HepG2 (cell line): ENCODE measurements at places on chromosomes 3 and 15. TPM values are rescaled to one million over a fixed set of nuclear protein-coding genes. Genes with fewer than 3 reads are reported as not detected.

DNA sequence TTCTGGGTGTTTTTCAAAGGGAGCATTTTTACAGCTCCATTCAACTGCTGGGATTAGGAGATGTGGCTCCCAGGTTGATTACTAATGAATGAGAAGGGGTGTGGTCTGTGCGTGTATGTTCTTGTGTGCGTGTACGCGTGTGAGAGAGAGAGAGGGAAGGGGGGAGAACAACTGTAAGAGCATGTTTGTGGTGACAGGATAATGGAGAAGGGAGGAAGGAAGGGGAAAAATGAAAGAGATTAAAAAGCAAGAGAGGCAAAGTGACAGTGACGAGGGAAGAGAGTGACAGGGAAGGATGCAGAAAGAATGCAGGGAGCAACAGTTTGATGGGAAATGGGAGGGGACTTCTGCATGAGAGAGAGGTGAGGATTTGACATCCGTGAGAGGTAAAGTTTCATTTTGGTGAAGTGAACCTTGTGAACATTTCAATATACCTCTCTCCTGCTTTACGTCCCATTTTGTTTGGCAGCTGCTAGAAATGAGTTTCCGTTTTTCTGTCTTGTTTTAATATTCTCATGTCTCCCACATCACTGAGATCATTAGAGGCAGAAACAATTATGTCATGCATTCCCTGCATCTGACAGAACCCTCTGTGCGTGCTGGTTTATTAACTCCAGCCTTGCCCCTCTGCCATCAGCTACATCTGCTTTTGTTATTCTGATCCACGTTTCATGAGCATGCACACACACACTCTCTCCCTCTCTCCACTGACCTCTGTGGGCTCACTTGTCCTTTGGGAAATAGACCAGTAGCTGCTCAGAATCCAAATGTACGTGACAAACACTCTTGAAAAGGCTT is 161.6 kb downstream of the GAP43 start:
- peak overlapping the region; percentile 80 for H3K27ac ChIP-seq
- H3K27me3 ChIP-seq: no peaks in the 10 kb centered on the region
- no peak for DNase-seq
- H3K36me3 ChIP-seq: peaks cover 4% of the 10 kb centered on the region; the same call in 1 of the 2 replicates

Gene KNG1
- polyA plus RNA-seq: 6.5 and 8.1 TPM in 2 replicates

Gene CISH
- polyA plus RNA-seq: 1.5 and 2.8 TPM in 2 replicates

Gene SMAD6
- 3.1 and 3.3 TPM in 2 replicates for polyA plus RNA-seq

DNA sequence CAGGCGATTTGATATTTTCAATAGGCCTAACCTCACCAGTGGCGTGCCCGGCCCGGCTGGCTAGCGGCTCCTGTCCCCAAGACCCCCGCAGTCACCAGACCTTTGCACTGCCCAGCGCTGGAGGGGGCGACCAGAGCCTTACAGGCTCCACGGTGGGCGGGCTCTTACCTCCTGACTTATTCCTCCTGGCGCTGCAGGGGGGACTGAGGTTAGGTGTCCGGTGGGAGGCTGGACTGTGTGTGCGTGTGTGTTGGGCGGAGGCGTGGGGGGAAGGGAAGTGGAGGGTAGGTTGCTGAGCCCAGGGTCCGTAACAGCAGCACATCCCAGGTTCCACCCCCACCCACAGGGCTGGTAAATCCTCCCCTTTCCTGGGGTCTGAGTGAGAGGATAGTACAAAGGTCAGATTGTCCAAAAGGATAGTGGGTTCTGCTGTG is 27.5 kb upstream of the THRB start:
- H3K4me3 ChIP-seq: peak overlapping the region; percentile 82
- no peaks in the 10 kb centered on the region; the same call in 1 of the 2 replicates for H3K27me3 ChIP-seq
- peaks cover 65% of the 10 kb centered on the region for H3K4me1 ChIP-seq
- no peaks in the 10 kb centered on the region for H3K36me3 ChIP-seq
- peak overlapping the region; percentile 92 for H3K27ac ChIP-seq

DNA sequence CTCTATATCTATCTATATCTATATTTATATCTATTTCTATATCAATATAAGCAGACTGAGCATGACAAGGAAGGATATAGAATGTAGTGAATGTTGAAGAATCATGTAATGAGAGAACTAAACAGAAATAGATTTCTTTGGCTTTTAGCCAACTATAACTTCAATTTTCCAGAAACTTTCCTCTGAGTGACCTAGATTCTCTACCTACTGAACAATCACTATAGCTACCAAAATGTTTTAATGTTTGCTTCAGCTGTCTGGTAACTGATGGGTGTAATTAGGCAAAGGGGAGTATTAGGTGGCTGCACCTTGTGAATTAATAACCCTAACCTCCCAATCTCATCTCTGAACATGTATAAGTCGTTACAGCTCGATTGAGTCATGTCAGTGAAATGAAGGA is 76.4 kb upstream of the ROBO1 start:
- DNase-seq: no peak
- no peak overlapping the region for H3K4me3 ChIP-seq
- H3K27me3 ChIP-seq: no peaks in the 10 kb centered on the region
- no peaks in the 10 kb centered on the region for H3K36me3 ChIP-seq
- H3K27ac ChIP-seq: no peak overlapping the region

Gene TMC3
- not detected in 2 replicates for polyA plus RNA-seq

DNA sequence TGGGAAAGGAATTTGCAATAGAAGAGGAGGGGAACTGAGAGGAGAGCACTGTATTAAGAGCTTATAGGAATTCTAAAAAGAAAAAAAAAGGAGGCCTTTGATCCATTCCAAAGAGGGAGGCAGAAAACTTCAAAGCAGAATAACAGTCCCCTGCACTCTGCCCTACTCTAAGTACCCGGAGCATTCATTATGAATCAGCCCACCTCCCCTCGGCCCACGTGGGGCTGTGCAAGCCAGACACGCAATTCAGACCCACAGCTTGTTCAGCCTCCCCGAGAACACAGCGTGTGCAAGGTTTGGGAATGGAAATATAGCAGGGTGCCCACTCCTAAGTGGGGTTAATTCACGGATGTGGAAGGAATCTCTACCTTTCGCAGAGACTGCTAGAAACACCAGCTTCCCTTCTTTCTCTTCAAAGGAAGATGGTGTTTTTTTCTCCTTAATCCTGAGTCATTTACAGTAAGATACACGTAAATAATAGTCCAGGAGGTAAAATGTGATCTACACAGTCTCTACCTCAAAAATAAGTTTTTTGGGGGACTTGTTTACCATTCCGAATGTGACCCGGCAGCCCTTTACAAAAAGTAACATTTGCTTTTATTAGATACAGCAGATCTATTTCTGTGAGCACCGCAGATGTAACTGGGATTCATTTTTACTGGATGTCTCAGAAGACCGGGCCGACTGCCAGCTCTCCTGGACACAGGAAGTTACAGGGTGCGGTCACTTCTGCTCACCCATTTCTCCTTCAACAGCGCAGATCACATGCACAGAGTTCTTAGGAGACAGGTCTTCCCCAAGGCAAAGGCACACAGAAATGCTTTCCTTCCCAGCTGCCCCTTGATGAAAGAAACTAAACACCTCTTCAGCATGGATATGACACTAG is 768.5 kb upstream of the CFAP20DC start:
- H3K27ac ChIP-seq: no peak overlapping the region
- H3K36me3 ChIP-seq: no peaks in the 10 kb centered on the region
- H3K4me3 ChIP-seq: no peak overlapping the region
- DNase-seq: no peak
- H3K27me3 ChIP-seq: no peaks in the 10 kb centered on the region

DNA sequence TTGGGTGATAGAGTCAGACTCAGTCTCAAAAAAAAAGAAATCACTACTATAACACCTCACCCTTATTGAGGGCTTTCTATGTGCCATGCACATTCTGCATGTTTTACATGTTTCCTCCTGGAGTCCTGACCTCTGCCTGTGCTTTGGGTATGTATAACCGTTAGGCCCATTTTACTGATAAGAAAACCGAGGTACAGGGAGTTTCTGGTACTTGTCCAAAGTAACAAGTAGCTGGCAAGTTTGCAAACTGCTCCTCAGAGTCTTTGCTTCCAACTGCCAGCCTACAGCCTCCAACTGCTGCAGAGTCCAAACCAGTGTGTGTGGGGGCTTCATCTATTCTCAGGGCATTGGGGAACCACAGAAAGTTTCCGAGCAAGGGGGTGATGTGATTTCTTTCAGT is 3.7 kb upstream of the GNAI2 start:
- H3K27ac ChIP-seq: no peak overlapping the region
- no peaks in the 10 kb centered on the region for H3K27me3 ChIP-seq
- no peaks in the 10 kb centered on the region; the same call in 1 of the 2 replicates for H3K36me3 ChIP-seq
- H3K4me3 ChIP-seq: no peak overlapping the region
- no peak for DNase-seq
- H3K4me1 ChIP-seq: peaks cover 71% of the 10 kb centered on the region

- no peaks in the 10 kb centered on the region for H3K27me3 ChIP-seq
- no peak overlapping the region for H3K4me3 ChIP-seq
- H3K27ac ChIP-seq: no peak overlapping the region
- H3K36me3 ChIP-seq: no peaks in the 10 kb centered on the region
Observed at GRCh38 chr3:119019767-119020518, 14.7 kb downstream of the IGSF11 start.

- H3K27ac ChIP-seq: no peak overlapping the region
- H3K4me3 ChIP-seq: no peak overlapping the region
- H3K4me1 ChIP-seq: peaks cover 29% of the 10 kb centered on the region
- no peak for DNase-seq
- H3K27me3 ChIP-seq: no peaks in the 10 kb centered on the region
Observed at GRCh38 chr3:195101001-195101583, 169.9 kb downstream of the XXYLT1 start.

DNA sequence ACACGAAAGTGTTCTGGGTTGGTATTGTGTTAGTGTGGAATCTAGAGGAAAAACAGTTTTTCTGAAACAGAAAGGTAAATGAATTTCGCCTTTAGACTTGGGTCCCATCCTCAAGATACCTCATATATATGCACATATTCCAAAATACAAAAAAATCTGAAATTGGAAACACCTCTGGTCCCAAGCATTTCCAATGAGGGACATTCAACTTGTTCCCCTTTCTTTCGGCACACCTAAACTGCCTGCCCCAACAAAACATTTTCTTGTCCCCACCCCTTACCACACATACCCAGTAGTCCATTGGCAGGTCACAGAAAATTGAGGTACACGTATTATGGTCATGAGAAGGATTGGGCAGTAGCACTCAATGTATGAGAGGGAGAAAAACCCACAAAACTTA is 9.1 kb upstream of the IRAK2 start:
- H3K36me3 ChIP-seq: peaks cover 1% of the 10 kb centered on the region; the same call in 1 of the 2 replicates
- H3K4me3 ChIP-seq: no peak overlapping the region
- H3K27ac ChIP-seq: no peak overlapping the region

DNA sequence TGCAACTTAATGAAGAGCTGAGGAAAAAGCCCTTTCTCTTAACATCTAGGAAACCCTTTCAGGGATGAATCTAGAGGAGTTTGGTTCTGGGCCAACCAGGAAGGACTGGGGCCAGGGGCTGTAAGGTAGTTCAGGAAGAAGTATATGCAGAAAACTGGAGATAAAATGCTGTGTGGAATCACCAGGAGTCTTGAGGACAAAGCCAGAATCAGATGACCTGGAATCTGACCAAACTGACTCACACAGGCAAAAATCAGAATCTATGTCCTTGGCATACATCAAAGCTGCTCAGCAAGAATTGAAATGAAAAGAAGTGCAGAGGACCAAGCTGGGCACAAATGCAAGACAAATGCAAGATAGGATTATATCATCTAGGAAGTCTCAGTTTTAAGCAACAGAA is 59.4 kb upstream of the ATP2C1 start:
- no peaks in the 10 kb centered on the region for H3K27me3 ChIP-seq
- no peak for DNase-seq
- H3K4me3 ChIP-seq: no peak overlapping the region
- H3K36me3 ChIP-seq: no peaks in the 10 kb centered on the region
- H3K27ac ChIP-seq: no peak overlapping the region

Gene LMOD3
- not detected in 2 replicates for polyA plus RNA-seq

Gene OXTR
- polyA plus RNA-seq: 0.36 and 0.39 TPM in 2 replicates

DNA sequence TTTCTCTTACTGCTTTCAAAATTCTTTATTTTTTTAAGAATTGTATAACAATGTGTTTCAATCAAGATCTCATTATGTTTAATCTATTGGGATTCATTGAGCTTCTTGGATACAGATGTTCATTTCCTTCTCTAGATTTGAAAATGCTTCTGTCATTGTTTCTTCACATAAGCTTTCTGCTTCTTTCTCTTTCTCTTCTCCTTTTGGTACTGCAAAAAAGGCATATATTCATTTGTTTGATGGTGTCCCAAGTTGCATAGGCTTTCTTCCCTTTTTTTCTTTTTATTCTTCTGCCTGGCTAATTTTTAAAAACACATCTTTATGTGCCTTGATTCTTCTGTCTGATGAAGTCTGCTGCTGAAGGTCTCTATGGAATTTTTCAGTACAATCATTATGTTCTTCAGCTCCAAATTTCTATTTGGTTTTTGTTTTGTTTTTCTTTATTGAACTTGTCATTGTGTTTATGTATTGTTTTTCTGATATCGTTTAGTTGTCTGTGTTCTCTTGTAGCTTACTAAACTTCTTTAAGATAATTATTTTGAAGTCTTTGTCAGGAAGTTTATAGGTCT is 88.9 kb downstream of the DTWD1 start:
- no peak overlapping the region for H3K4me3 ChIP-seq
- no peaks in the 10 kb centered on the region for H3K36me3 ChIP-seq
- no peaks in the 10 kb centered on the region for H3K4me1 ChIP-seq
- no peak for DNase-seq
- no peaks in the 10 kb centered on the region for H3K27me3 ChIP-seq
- no peak overlapping the region for H3K27ac ChIP-seq

GRCh38 chr3:144843099-144843498 is 871.5 kb downstream of the DIPK2A start:
- H3K27me3 ChIP-seq: no peaks in the 10 kb centered on the region
- no peak overlapping the region for H3K4me3 ChIP-seq
- H3K27ac ChIP-seq: no peak overlapping the region
- DNase-seq: peak; percentile 5

Gene KCTD6
- 12.0 and 13.4 TPM in 2 replicates for polyA plus RNA-seq

- no peak for DNase-seq
- no peaks in the 10 kb centered on the region for H3K27me3 ChIP-seq
- H3K4me1 ChIP-seq: peaks cover 8% of the 10 kb centered on the region
- no peak overlapping the region for H3K27ac ChIP-seq
- no peaks in the 10 kb centered on the region for H3K36me3 ChIP-seq
- no peak overlapping the region for H3K4me3 ChIP-seq
Observed at GRCh38 chr3:17638356-17638755, 104.1 kb downstream of the TBC1D5 start.

- H3K4me1 ChIP-seq: peaks cover 40% of the 10 kb centered on the region
- DNase-seq: no peak
- no peaks in the 10 kb centered on the region for H3K36me3 ChIP-seq
- no peak overlapping the region for H3K4me3 ChIP-seq
Observed at GRCh38 chr15:52100807-52101442, 11.7 kb downstream of the BCL2L10 start.

GRCh38 chr15:74400915-74401757 is 32.6 kb downstream of the SEMA7A start:
- peaks cover 5% of the 10 kb centered on the region for H3K27me3 ChIP-seq
- DNase-seq: no peak
- peaks cover 58% of the 10 kb centered on the region for H3K4me1 ChIP-seq
- no peak overlapping the region for H3K27ac ChIP-seq

Gene GABRB3
- polyA plus RNA-seq: not detected in 2 replicates

DNA sequence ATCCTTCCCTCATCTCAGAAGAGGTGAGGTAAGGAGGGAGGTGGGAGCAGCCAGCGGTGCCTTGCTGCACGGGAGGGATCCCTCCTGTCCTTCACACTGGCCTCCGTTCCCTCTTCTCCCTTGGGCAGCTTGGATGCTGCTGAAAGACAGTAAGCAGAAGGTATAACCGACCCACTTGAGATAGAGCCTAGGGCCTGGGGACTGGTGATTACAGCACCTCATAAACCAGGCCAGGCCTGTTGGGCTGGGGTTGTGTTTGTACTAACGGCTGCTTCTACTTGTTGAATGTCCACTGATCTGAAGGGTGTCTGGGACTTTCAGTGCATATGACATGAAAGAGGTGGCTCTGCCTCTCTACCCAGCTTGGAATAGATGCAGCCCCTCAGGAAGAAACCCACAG is 25.0 kb downstream of the SEMA6D start:
- no peak overlapping the region for H3K4me3 ChIP-seq
- no peak overlapping the region for H3K27ac ChIP-seq
- H3K27me3 ChIP-seq: no peaks in the 10 kb centered on the region; the same call in 1 of the 2 replicates
- no peaks in the 10 kb centered on the region for H3K4me1 ChIP-seq
